ENCODE measurements at places on chromosomes 16 and 17. TPM values are rescaled to one million over a fixed set of nuclear protein-coding genes. Genes with fewer than 3 reads are reported as not detected.

MARCHF10 gene
- total RNA-seq: not detected

BAIAP3 gene
- 0.52 TPM for total RNA-seq

ADAD2 gene
- not detected for total RNA-seq

SEC14L5 gene
- total RNA-seq: not detected

MYL4 gene
- 1.4 TPM for total RNA-seq

PIRT gene
- total RNA-seq: not detected

APOBR gene
- total RNA-seq: not detected

ALDH3A2 gene
- total RNA-seq: 32.3 TPM

EVPL gene
- total RNA-seq: 0.26 TPM

AXIN1 gene
- 20.2 TPM for total RNA-seq

MRM1 gene
- 3.4 TPM for total RNA-seq

KAT2A gene
- 17.8 TPM for total RNA-seq

MT1G gene
- total RNA-seq: 78.2 TPM

SLC13A2 gene
- not detected for total RNA-seq

CAPNS2 gene
- not detected for total RNA-seq

C17orf50 gene
- not detected for total RNA-seq

OTOA gene
- not detected for total RNA-seq

OTOP3 gene
- total RNA-seq: not detected

CCDC43 gene
- 21.2 TPM for total RNA-seq

ATP2A1 gene
- 0.65 TPM for total RNA-seq

TMEM235 gene
- total RNA-seq: not detected

CTRB2 gene
- total RNA-seq: not detected

MYLK3 gene
- total RNA-seq: 0.13 TPM

SLC52A1 gene
- not detected for total RNA-seq

CDK5R1 gene
- 1.4 TPM for total RNA-seq

PPL gene
- total RNA-seq: 7.2 TPM

TMEM238L gene
- not detected for total RNA-seq
